CD4-positive, alpha-beta memory T cell (primary cell): ENCODE measurements at places on chromosomes 5 and 9.

DNA sequence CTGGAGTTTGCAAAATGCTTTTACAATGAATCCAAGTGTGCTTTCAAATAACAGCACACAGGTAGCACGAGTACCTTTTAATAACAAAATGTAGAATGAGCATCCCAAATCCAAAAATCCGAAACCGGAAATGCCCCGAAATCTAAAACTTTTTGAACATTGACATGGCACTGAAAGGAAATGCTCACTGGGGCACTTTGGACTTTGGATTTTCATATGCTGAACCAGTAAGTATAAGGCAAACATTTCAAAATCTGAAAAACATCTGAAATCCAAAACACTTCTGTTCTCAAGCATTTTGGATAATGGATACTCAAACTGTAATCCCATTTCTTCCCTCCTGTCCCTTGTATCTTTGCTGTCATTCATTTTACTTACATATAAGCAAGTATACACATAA is 50.1 kb downstream of the GCNT4 start:
- DNase-seq, result no peak

DNA sequence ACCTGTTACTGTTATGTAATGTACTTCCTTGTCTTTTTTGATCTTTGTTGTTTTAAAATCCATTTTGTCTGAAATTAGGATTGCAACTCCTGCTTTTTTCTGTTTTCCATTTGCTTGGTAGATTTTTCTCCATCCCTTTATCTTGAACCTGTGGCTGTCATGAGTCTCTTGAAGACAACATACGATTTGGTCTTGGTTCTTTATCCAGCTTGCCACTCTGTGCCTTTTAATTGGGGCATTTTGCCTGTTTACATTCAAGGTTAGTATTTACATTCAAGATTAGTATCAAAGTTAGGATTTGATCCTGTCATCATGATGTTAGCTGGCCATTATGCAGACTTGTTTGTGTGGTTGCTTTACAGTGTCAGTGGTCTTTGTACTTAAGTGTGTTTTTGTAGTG is 156.8 kb downstream of the GDNF start:
- DNase-seq, result no peak

DNA sequence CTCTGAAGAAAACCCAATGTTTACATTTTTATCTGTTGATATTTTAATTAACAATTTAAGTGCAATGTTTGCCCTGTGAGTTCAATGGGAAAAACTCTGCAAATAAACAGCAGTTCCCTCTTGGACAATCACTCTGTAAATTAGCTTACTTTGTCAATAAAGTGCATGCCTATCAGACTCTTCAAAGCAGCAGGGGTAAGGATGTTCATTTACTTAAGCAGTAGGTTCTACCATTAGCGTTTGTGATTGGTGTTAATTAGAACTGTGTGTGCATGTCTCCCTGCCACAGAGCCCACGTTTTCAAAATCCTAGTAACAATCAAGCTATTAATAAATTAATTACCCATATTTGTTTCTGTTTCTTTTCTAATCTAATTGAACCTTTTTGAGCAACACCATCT is 1921.6 kb upstream of the WWC1 start:
- DNase-seq, result no peak

GRCh38 chr9:101650142-101650541 is 55.4 kb upstream of the PPP3R2 start:
- no peak for DNase-seq

- DNase-seq, result no peak
Observed at GRCh38 chr5:11289733-11290132, 528.7 kb upstream of the DAP start.

DNA sequence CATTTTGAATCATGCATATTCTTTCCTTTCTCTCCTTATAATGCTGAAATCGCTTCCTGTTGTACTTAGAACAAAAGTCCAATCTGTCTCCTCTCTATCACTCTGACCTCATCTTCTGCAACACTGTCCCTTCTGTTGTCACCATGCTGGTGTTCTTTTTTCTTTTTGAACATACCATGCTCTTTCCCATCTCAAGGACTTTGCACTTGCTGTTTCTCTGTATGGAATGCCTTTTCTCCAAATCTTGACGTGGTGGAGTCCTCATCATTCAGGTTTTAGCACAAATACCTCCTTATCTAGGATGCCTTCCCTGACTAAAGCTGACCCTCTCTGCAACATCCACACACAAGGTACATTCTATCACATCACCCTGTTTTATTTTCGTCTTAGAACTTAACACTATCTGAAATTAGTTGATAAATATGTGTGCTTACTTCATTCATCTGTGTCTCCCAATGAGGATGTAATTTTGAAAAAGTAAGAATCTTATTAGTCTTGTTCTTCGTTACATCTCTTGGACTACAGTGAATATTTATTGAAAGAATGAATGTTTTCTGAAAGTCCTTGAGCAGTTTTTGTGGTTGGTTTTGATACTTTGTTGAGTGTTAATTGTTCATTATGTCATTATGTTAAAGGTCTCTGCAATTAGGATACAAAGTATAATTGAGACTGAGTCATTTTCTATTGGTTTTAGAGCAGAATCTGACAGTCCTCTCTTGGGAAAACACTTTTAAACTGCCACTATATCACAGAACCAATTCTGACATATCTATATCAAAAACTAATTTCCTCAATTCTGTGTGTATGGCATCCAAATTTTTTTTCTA is 145.3 kb upstream of the RASA1 start:
- DNase-seq, result no peak

GRCh38 chr9:135275571-135276289 is 188.3 kb downstream of the OLFM1 start:
- DNase-seq, result no peak

- DNase-seq, result no peak
Observed at GRCh38 chr5:181232593-181232992, 9.5 kb downstream of the TRIM41 start.

DNA sequence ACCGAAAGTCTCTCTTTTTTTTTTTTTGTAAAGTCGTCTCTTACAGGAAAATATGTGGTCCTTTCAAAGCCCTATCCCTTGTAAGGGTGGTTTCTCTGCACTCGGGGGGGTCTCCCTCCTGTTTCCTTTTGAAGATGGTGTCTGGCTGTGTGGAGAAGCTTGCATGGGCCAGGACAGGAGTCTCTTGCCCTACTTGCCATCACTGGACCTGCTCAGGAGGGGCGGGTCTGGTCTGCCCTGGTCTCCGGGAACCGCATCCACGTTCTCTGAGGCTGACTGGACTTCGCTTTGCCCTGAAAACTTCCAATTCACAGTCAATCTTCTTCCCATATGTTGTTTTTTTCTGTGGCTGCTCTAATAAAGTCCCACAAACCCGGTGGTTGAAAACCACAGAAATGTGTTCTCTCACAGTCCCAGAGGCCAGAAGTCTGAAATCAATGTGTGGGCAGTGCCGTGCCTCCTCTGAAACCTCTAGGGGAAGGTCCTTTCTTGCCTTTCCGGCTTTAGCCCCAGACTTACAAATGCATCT is 92.9 kb upstream of the IER5L start:
- DNase-seq, result no peak

GRCh38 chr9:37692622-37693221 is 42.0 kb downstream of the FRMPD1 start:
- DNase-seq, result no peak
